ENCODE measurements at places on chromosomes 6 and 20. TPM values are rescaled to one million over a fixed set of nuclear protein-coding genes. Genes with fewer than 3 reads are reported as not detected.

The PREX1 gene
- 109 TPM for total RNA-seq

The ROMO1 gene
- total RNA-seq = 171 TPM

The PNPLA1 gene
- not detected for total RNA-seq

The PNISR gene
- 70.4 TPM for total RNA-seq

The KIZ gene
- total RNA-seq = 5.9 TPM

The C2 gene
- total RNA-seq = not detected

The LRFN2 gene
- total RNA-seq = not detected

The TGM3 gene
- total RNA-seq = not detected

The APOBEC2 gene
- not detected for total RNA-seq

The SLC35D3 gene
- total RNA-seq = not detected

The SEL1L2 gene
- total RNA-seq = not detected

The ADGRF1 gene
- total RNA-seq = not detected

The PRRT1 gene
- total RNA-seq = not detected

The MOG gene
- not detected for total RNA-seq

The SLC13A3 gene
- under 0.01 TPM for total RNA-seq

The HLA-DOA gene
- not detected for total RNA-seq

The PMEPA1 gene
- total RNA-seq = 25.2 TPM

The VNN1 gene
- total RNA-seq = 0.29 TPM

The NT5DC1 gene
- total RNA-seq = 4.6 TPM

The LAMA5 gene
- 53.6 TPM for total RNA-seq

The SLC22A16 gene
- total RNA-seq = not detected

The JAG1 gene
- total RNA-seq = 118 TPM

The CLVS2 gene
- total RNA-seq = not detected

The FNDC11 gene
- total RNA-seq = 1.3 TPM

The CPNE1 gene
- total RNA-seq = 162 TPM

The BMP5 gene
- total RNA-seq = not detected

The COL12A1 gene
- total RNA-seq = 19.3 TPM

The KIF13A gene
- 57.2 TPM for total RNA-seq

The ITCH gene
- total RNA-seq = 60.1 TPM

The PDYN gene
- total RNA-seq = not detected

The CRISP2 gene
- total RNA-seq = not detected

The STMN3 gene
- total RNA-seq = 5.6 TPM

The FAXC gene
- total RNA-seq = 0.19 TPM

Data from vein endothelial cell (primary cell).